Bronchial smooth muscle cell (primary cell): ENCODE measurements at places on chromosomes 5 and 9. TPM values are rescaled to one million over a fixed set of nuclear protein-coding genes. Genes with fewer than 3 reads are reported as not detected.

UNC5A gene
- total RNA-seq = not detected in 2 replicates

ADRB2 gene
- under 0.01 and 0.32 TPM in 2 replicates for total RNA-seq

TAF11L10 gene
- not detected in 2 replicates for total RNA-seq

SPAG8 gene
- total RNA-seq = 1.5 and 1.6 TPM in 2 replicates

PCDHB15 gene
- 0.32 and 0.60 TPM in 2 replicates for total RNA-seq

PDE6A gene
- not detected in 2 replicates for total RNA-seq

KDM4C gene
- total RNA-seq = 31.1 and 34.8 TPM in 2 replicates

NR4A3 gene
- 0.32 and 0.43 TPM in 2 replicates for total RNA-seq
